ENCODE measurements at places on chromosomes 6 and 20. TPM values are rescaled to one million over a fixed set of nuclear protein-coding genes. Genes with fewer than 3 reads are reported as not detected.

The MOG gene
- total RNA-seq: 0.16 TPM

The LTA gene
- not detected for total RNA-seq

The NKX2-2 gene
- 0.41 TPM for total RNA-seq

The CCN2 gene
- total RNA-seq: 43.2 TPM

The ENPP3 gene
- 0.26 TPM for total RNA-seq

The TSHZ2 gene
- 1.5 TPM for total RNA-seq

Measured in A375 (cell line).